Neural progenitor cell (in vitro differentiated cells): ENCODE measurements at places on chromosomes 5 and 9. TPM values are rescaled to one million over a fixed set of nuclear protein-coding genes. Genes with fewer than 3 reads are reported as not detected.

- peak; percentile 49 for DNase-seq
- H3K27me3 ChIP-seq: no peaks in the 10 kb centered on the region
- peak overlapping the region; percentile 97 for H3K4me3 ChIP-seq
- H3K27ac ChIP-seq: peak overlapping the region; percentile 84
- peaks cover 60% of the 10 kb centered on the region for H3K4me1 ChIP-seq
These were observed 3.0 kb downstream of the PCDH1 start for GRCh38 chr5:141875022-141875740.

GRCh38 chr5:35924950-35925722 lies 13.3 kb downstream of the CAPSL start:
- no peaks in the 10 kb centered on the region for H3K36me3 ChIP-seq
- no peak overlapping the region for H3K27ac ChIP-seq
- DNase-seq: peak; percentile 81

DNA sequence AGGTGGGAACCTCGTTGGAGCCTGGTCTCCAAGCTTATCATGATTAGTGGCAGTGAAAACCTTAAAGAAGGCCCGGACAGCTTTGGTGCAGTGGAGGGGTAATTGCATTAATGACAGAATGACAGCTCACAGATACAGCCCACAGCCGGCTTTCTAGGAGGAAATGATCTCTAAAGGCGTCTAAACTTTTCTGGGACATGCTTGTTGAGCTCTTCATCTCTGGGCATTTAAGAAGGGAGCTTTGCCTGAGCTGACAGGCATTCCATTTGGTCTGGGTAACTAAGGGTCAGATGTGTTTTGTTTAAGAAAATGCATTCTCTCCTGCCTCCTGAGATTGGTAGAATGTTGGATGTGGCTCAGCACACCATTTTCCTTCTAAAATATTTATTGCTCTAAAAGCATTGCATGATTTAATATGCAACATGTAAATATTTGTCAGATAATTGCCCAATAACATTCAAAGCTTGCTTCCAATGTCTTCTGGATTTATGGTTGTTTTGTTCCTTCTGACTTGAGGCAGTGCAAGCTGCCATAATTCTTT lies 4.0 kb downstream of the ANKRD33B start:
- H3K4me3 ChIP-seq: no peak overlapping the region
- H3K36me3 ChIP-seq: no peaks in the 10 kb centered on the region
- no peak overlapping the region for H3K27ac ChIP-seq

DNA sequence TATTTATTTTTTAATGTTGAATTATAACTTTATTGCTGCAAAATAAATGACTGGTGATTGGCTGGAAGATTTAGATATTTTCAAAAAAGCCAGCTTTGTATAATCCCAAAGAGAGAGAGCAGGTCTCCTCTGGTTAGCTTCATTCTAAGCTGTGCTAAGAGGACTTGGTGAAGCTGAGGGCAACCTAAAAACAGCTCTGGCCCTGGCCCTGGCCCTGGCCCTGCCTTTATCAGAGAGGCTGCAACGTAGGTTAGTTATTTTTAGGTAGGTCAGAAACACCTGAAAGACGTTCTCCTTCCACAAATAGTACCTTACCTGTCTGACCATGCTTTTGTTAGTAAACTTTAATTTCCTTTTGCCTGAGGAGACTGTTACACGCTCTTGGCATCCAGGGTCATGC lies 58.7 kb downstream of the KLF9 start:
- H3K36me3 ChIP-seq: no peaks in the 10 kb centered on the region
- H3K27me3 ChIP-seq: no peaks in the 10 kb centered on the region
- DNase-seq: no peak
- H3K27ac ChIP-seq: no peak overlapping the region
- no peak overlapping the region for H3K4me3 ChIP-seq

- H3K4me1 ChIP-seq: no peaks in the 10 kb centered on the region
- DNase-seq: no peak
- H3K27me3 ChIP-seq: no peaks in the 10 kb centered on the region
- H3K4me3 ChIP-seq: no peak overlapping the region
These were observed 338.4 kb downstream of the DNAH5 start for GRCh38 chr5:13606051-13606450.

GRCh38 chr9:108345826-108346225 lies 510.0 kb downstream of the ACTL7B start:
- no peaks in the 10 kb centered on the region for H3K36me3 ChIP-seq
- no peak overlapping the region for H3K27ac ChIP-seq
- no peaks in the 10 kb centered on the region for H3K27me3 ChIP-seq
- no peaks in the 10 kb centered on the region for H3K4me1 ChIP-seq

GRCh38 chr9:129879103-129879699 lies 43.9 kb downstream of the USP20 start:
- no peak for DNase-seq
- no peak overlapping the region for H3K27ac ChIP-seq
- H3K4me1 ChIP-seq: peaks cover 3% of the 10 kb centered on the region

DNA sequence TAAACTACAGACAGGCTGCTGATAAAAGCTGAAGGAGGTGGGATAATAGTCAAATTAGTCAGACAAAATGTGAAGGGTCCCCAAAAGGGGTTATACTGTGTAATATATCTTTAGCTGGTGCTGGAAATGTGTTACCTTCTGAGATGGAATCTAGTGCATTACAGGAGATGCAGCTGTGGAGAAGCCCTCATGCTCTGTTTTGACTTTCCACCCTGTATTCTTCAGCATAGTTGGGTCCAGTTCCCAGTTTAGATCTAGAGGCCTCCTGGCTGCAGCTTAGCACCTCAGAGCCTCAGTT lies 122.6 kb downstream of the PAPPA start:
- H3K4me3 ChIP-seq: no peak overlapping the region
- H3K4me1 ChIP-seq: peaks cover 57% of the 10 kb centered on the region
- no peaks in the 10 kb centered on the region for H3K36me3 ChIP-seq

DNA sequence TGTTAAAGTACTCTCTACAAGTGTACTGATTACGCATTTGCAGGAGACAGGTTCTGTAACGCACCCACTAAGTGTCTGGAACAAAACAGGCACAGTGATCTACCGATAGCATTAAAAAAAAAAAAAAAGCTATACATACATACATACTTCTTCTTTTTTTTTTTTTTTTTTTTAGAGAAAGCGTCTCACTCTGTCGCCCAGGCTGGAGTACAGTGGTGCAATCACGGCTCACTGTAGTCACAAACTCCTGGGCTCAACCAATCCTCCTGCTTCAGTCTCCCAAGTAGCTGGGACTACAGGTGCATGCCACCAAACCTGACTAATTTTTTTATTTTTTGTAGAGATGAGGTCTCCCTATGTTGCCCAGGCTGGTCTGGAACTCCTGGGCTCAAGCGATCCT lies 7.6 kb downstream of the KIF24 start:
- no peak for DNase-seq
- H3K27ac ChIP-seq: no peak overlapping the region
- H3K27me3 ChIP-seq: no peaks in the 10 kb centered on the region
- no peak overlapping the region for H3K4me3 ChIP-seq
- no peaks in the 10 kb centered on the region for H3K4me1 ChIP-seq

DNA sequence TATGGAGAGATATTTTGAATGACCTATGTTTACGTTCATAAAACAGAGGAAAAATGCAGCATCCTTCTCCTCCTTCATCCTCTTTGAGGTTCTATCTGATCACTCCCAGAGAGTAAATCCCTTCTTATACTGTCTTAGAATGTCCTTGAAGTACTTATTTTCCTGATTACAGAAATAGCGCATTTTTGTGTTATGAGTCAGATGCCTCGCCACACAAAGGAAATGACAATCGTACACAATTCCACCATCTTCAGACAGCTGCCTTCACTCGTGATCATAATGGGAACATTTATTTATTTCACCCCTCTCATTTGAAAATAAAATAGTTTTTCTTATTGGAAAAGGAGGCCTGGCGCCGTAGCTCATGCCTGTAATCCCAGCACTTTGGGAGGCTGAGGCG lies 2.4 kb upstream of the GLT6D1 start:
- no peak overlapping the region for H3K27ac ChIP-seq
- no peaks in the 10 kb centered on the region for H3K36me3 ChIP-seq
- H3K27me3 ChIP-seq: no peaks in the 10 kb centered on the region
- DNase-seq: no peak
- H3K4me3 ChIP-seq: no peak overlapping the region
- peaks cover 17% of the 10 kb centered on the region for H3K4me1 ChIP-seq

- no peak for DNase-seq
- H3K27ac ChIP-seq: no peak overlapping the region
- no peaks in the 10 kb centered on the region for H3K36me3 ChIP-seq
- no peaks in the 10 kb centered on the region for H3K27me3 ChIP-seq
- peaks cover 10% of the 10 kb centered on the region for H3K4me1 ChIP-seq
- no peak overlapping the region for H3K4me3 ChIP-seq
These were observed 166.4 kb downstream of the PBX3 start for GRCh38 chr9:125913551-125913950.

- H3K27ac ChIP-seq: no peak overlapping the region
- H3K27me3 ChIP-seq: no peaks in the 10 kb centered on the region
- peaks cover 10% of the 10 kb centered on the region for H3K4me1 ChIP-seq
- DNase-seq: no peak
- H3K36me3 ChIP-seq: no peaks in the 10 kb centered on the region
- no peak overlapping the region for H3K4me3 ChIP-seq
These were observed 131.5 kb downstream of the DOCK8 start for GRCh38 chr9:346111-346571.

- peaks cover 7% of the 10 kb centered on the region for H3K4me1 ChIP-seq
- H3K27me3 ChIP-seq: no peaks in the 10 kb centered on the region
- no peaks in the 10 kb centered on the region for H3K36me3 ChIP-seq
- H3K27ac ChIP-seq: no peak overlapping the region
These were observed 101.9 kb upstream of the COL5A1 start for GRCh38 chr9:134539586-134540194.

DNA sequence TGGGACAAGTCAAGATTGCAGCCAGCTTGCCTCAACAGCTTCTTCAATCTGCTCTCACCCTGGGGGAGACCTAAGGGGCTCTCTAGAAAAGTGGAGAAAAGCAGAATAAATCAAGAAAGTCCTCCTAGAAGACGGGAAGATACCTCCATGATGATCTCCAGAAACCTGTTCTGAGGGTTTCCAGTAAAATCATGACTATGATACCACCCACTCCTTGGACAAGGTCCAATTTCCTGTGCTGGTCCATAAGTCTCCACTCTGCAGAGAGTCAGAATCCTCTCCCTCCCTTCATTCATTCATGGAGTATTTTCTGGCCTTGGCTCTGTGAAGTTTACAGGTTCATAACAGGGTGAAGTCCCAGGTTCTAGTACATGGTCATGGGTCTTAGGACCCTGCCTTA lies 168.6 kb downstream of the SLC12A2 start:
- DNase-seq: no peak
- H3K36me3 ChIP-seq: no peaks in the 10 kb centered on the region
- no peaks in the 10 kb centered on the region for H3K27me3 ChIP-seq
- no peak overlapping the region for H3K4me3 ChIP-seq

DNA sequence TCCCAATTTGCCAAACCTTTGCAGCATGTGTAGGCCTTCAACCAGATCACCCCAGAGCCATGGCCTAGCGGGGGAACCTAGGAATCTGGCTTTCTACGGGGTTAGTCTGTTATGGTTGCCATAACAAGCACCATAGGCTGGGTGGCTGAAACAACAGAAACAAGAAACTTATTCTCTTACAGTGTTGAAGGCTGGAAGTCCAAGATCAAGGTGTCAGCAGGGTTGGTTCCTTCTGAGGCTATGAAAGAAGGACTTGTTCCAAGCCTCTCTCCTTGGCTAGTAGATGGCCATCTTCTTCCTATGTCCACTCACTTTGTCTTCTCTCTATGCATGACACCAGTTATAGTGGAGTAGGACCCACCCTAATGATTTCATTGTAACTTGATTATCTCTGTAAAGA lies 6.1 kb downstream of the FGF1 start:
- no peaks in the 10 kb centered on the region for H3K36me3 ChIP-seq
- H3K27me3 ChIP-seq: no peaks in the 10 kb centered on the region
- H3K27ac ChIP-seq: no peak overlapping the region
- no peak for DNase-seq
- H3K4me3 ChIP-seq: no peak overlapping the region
- peaks cover 15% of the 10 kb centered on the region for H3K4me1 ChIP-seq

- no peak overlapping the region for H3K27ac ChIP-seq
- DNase-seq: peak; percentile 23
- H3K27me3 ChIP-seq: no peaks in the 10 kb centered on the region
- no peak overlapping the region for H3K4me3 ChIP-seq
- no peaks in the 10 kb centered on the region for H3K4me1 ChIP-seq
- no peaks in the 10 kb centered on the region for H3K36me3 ChIP-seq
These were observed 312.1 kb downstream of the TMEM232 start for GRCh38 chr5:110414360-110414759.

GRCh38 chr9:69504058-69504457 lies 168.1 kb downstream of the APBA1 start:
- peaks cover 12% of the 10 kb centered on the region for H3K4me1 ChIP-seq
- H3K4me3 ChIP-seq: no peak overlapping the region
- no peak for DNase-seq
- H3K27ac ChIP-seq: no peak overlapping the region

GRCh38 chr5:6868171-6868570 lies 154.9 kb downstream of the TENT4A start:
- no peak overlapping the region for H3K4me3 ChIP-seq
- H3K27ac ChIP-seq: no peak overlapping the region
- no peaks in the 10 kb centered on the region for H3K4me1 ChIP-seq
- no peaks in the 10 kb centered on the region for H3K27me3 ChIP-seq
- H3K36me3 ChIP-seq: no peaks in the 10 kb centered on the region

Gene STKLD1
- total RNA-seq: 0.58 and 0.65 TPM in 2 replicates

Gene OTP
- total RNA-seq: not detected in 2 replicates

Gene SLC25A46
- 33.5 and 43.6 TPM in 2 replicates for total RNA-seq

Gene ADRA1B
- 0.59 TPM in 1 of 2 replicates, not detected in the other for total RNA-seq

Gene ZSWIM6
- total RNA-seq: 25.3 and 32.2 TPM in 2 replicates

Gene GADD45G
- total RNA-seq: 1.8 TPM in 1 of 2 replicates, not detected in the other

Gene UNC13B
- 40.7 and 44.4 TPM in 2 replicates for total RNA-seq

Gene GDF9
- total RNA-seq: 0.46 and 0.82 TPM in 2 replicates
